ENCODE measurements at places on chromosomes 6 and 20. TPM values are rescaled to one million over a fixed set of nuclear protein-coding genes. Genes with fewer than 3 reads are reported as not detected.

C6orf58 gene
- total RNA-seq = 0.26 TPM

GRCh38 chr6:63923139-63923739 is 287.6 kb downstream of the PHF3 start:
- peak; percentile 37 for DNase-seq

DNA sequence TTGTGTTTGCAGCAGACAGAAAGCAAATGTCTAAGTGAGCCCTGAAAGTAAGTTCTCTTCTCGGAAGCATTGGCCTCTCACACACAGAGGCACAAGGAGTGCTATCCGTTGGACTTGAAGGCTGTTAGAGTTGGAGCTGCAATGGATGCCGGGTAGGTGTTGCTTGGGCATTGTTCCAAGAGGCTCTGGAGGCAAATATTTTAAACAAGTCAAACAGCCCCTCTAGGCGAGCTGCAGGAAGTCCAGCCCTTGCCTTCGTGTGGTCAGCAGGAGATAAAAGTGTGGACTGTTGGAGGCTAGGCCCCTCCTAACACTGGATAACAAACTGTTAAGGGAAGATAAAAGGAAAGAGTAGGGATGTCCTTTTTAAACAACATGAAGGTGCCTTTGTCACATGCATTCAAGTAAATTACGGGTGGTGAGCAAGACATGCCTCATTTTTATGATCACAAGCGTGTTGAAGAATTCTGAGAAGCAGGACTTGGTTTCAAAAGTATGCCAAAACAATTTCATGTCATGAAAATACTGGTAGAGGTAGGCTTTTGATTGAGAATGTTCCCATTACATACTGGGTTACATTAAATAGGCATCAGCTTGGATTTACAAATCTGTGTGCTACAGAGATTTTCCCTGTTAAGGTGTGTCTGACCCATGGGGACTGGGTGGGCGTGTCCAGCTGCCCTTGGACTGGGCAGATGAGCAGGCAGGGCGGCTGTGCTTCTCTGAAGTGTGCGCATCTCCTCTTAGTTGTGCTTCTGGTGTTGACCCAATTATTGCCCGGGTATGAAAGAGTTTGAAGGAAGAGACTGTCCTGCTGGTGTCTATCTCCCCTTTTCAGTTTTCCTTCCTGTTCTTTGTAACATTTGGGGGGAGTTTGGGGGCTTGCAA is 57.5 kb downstream of the RREB1 start:
- DNase-seq = no peak

DNA sequence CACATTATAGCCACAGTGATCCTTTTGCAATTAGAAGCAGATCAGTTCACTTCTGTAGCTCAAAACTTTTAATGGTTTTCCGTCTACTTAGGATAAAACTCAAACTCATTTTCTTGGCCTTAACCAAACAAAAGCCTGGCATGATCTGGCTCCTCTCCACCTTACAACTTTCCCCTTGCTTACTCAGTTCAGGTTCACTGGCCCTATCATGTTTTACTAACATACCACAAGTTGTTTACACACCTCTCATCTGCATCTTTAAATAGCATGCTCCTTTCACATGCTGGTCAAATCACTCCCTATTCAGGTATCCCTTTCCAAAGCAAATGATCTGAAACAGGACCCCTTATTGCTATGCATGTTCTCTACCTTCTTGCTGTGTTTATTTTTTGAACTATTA is 191.4 kb upstream of the FAM83B start:
- no peak for DNase-seq

DNA sequence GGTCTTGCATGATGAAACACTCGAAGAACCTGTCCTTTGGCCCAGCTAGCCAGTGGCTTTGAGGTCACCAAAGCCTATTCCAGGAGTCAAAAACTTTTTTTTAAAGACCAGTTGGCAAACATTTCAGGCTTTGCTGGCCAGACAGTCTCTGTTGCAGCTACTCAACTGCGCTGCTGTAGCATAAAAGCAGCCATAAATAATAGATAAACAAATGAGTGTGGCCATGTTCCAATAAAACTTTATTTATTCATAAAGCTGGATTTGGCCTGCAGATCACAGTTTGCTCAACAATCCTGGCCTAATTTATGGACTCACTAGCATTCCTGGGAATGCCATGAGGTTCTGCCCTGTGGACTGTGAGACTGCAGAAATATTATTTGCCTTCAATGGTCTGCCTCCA is 68.8 kb upstream of the LTV1 start:
- DNase-seq = no peak

- DNase-seq = no peak
Measured at GRCh38 chr6:101294051-101294638, 99.4 kb upstream of the GRIK2 start.

IMPG1 gene
- total RNA-seq = not detected

DNA sequence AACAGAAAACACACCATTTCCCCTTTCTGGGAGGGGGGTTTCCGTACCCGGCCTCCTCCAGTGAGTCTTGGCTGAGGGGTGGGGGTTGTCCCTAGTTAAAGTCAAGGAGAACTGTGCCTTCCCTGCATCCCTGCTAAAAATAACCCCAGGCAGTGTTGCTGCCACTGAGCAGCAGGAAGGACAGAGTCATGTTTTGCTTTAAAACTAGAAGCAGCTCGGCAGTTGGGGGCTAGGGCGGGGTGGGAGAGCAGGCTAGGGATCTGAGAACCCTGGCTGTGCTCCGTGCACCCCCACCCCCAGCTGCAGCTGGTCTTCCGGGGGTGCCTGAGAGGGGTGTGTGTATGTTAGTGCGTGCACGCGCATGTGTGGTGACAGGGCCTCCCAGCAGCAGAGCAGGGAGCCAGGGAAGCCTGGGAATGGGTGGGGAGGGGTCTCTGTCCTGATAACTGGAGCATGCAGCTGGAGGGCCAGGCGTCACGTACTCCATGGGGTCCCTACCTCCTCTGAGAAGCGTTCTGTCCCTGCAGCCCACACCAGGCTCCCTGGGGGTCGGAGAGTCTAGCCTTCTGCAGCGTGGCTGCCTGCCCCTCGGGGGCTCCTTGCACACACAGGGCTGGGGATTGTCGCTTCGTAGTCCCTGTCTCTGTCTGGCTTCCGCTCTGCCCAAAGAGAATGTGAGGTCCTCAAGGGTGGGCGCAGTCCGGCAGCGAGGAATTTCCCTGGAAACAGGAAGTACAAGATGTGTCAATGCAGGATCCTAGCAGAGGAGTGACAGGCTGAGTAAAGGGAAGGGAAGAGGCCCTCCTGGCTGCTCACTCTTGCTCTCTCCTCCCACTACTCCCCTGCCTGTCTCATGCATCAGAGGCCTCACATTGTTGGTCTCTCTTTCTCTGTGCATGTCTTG is 16.8 kb upstream of the ARMC12 start:
- DNase-seq = no peak

DNA sequence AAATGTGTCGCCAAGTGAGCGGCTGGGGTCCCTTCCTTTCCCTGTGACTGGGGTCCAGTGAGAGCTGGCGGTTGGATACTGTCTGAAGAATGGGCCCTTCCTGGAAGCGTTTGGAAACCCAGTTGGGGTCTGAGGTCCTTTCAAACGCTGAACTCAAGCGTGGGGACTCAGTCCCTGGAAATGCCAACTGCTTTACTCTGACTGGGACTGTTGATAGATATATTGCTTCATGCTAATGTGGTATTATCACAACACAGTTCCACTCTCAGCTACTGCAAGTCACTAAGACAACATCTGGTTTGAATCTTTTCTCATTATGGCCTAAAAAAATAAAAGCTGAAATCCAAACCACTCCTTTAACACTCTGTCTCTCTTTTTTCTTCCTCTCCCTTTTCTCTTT is 23.7 kb upstream of the PSMF1 start:
- peak; percentile 7 for DNase-seq

- no peak for DNase-seq
Measured at GRCh38 chr6:156598071-156598854, 178.9 kb upstream of the ARID1B start.

- peak; percentile 55 for DNase-seq
Measured at GRCh38 chr6:158854214-158855101, 35.3 kb upstream of the EZR start.

DNA sequence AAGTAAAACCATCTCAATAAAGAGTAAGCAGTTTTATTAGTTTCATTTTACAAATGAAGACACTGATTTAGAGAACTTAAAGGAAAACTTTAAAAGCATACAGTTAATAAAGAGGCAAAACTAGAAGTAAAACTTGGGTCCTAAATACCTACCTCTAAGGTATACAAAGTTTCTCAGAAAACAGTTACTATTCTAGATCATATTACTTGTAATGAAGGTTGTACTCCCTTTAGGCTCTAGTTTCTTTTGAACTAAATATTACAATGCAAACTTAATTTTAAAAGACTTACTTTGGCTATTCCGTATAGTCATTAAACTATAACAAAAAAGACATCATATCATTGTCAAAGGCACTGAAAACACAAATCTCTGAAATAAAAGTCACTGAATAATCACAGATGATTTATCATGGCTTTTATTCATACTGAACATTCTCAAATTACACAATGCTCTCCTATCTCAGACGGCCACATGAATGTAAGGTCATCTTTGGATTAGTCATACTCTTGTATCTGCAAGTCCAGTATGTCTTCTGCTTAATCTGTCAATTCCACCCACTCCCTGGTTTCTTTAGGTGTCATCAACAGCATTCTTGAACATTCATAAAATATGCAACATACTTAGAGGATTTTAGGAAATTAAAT is 361.6 kb upstream of the RUNX2 start:
- DNase-seq = peak; percentile 80

GRCh38 chr20:23928788-23929187 is 49.2 kb upstream of the CST5 start:
- DNase-seq = no peak

DNA sequence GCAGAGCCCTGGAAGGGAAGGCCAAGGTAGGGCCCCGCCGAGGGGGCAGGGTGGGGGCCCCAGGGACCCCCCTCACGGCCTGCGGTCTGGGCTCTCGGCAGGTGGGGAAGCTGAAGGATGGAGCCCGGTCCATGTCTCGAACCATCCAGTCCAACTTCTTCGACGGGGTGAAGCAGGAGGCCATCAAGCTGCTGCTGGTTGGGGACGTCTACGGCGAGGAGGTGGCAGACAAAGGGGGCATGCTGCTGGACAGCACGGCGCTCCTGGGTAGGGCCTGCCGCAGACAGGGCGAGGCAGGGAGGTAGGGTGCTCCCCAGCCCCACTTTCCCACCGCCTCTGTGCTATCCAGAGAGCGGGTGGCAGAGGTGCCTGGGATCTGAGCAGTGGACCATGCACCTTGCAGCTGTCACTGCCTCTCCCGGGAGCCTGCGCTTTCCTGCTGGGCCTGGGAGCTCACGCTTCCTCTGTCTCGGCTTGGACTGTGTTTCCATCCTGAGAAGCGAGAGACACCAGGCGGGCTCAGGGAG is 83.1 kb downstream of the SYNJ2 start:
- DNase-seq = no peak

GRCh38 chr6:125220712-125221111 is 67.1 kb downstream of the TPD52L1 start:
- no peak for DNase-seq

DNA sequence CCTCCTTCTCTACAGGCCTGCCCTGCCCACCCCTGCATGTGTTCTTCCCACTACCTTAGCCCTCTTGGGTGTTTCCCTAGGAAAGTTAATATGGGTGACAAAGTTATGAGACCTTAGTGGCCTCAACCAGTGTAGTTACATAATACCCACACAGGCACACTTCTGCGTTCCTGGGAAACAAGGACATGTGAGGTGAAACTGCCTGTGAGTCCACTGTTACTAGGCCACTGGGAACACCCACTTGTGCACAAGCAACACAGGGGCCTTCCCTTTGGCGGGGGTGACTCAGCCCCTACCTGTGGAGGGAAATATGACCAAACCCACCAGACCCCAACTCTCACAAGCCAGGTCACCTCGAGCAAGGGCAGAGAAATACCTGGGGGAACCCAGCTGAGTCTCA is 12.8 kb downstream of the PI16 start:
- DNase-seq = no peak

DNA sequence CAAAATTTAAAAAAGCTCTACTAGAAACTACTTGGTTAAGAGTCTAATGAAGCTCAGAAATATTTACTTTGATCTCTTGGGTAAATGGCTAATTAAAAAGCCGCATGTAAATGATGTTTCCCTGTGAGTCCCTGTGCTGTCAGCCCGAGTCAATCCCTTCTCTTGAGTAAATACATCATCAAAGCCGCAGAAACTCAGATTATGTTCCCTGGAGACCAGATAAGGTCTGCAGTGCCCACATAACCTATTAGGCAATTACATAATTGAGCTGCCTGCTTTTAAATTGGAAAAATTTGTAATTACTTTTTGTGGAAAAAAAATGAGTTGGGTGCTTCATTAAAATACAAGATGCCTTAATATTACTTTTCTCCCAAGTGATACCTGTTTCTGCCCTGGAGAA is 83.1 kb downstream of the KIZ start:
- no peak for DNase-seq

GRCh38 chr6:170286246-170286933 is 4.5 kb downstream of the DLL1 start:
- DNase-seq = no peak

GRCh38 chr20:17835240-17835933 is 133.2 kb downstream of the SNX5 start:
- peak; percentile 21 for DNase-seq

DNA sequence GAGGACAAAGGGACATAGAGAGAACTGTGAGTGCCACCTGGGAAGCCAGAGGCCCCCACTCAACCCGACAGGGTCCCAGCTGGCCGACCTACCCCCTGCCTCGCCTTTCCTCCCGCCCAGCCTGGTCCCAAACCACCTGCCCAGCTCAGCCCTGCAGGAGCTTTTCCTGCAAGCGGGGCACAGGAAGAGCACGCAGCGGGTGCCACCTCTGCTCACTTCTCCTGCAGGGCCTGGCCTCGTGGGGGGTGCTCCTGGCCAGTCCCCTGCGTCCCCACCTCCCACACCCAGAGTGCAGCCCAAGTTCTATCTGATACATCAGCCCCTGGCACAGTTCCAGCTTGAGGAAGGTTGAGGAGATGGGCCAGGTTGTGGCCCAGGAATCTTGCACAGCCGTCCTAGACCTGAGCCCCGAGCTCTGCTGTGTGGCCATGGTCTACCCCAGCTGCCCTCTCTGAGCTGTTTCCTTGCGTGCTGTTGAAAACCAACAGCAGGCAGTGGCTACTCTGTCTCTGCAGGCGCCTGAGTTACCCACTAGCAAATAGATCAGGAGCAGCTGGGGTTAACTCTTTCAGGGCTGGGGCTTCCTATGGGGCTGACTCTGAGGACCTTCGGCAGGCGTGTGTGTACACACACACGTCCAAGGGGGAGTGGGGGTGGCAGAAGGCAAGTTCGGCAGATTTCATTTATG is 1.7 kb downstream of the NECAB3 start:
- no peak for DNase-seq

GRCh38 chr6:130513770-130514169 is 148.0 kb downstream of the TMEM200A start:
- DNase-seq = peak; percentile 13

- no peak for DNase-seq
Measured at GRCh38 chr6:17469006-17469832, 75.8 kb downstream of the CAP2 start.

DNA sequence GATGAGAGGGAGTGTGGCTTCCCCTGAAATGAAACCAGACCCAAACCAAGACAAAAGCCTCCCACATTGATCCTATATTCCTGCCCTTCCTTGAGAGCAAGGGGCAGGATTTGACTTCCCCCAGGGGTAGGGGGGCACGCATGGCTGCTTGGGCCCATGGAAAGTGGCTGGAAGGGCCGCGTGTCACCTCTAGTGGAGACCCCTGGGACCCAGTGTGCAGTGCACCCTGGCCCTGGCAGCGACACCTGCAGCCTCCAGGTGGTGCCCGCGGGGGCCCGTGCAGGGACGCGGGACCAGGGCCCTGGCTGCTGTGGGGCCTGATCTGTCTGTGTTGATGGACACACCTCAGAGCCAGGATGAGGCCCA is 18.0 kb upstream of the SLCO4A1 start:
- no peak for DNase-seq
